Heart right ventricle (tissue), 16 donors: ENCODE measurements at places on chromosomes 7 and 10.

- no peak for DNase-seq
Observed at GRCh38 chr10:102090772-102091171, 25.6 kb downstream of the HPS6 start.

GRCh38 chr7:73726083-73726466, 6.6 kb upstream of the STX1A start:
- no peak for DNase-seq

DNA sequence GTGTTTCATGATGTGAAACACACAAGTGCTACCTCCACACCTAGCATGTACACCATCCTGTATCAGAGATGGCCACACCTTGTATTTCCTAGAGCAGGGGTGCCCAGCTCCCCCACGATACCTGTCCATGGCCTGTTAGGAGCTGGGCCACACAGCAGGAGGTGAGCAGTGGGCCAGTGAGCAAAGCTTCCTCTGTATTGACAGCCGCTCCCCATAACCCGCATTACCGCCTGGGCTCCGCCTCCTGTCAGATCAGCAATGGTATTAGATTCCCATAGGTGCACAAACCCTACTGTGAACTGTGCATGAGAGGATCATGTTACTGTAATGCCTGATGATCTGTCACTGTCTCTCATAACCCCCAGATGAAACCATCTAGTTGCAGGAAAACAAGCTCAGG, 145.6 kb upstream of the RNF32 start:
- DNase-seq, result no peak

DNA sequence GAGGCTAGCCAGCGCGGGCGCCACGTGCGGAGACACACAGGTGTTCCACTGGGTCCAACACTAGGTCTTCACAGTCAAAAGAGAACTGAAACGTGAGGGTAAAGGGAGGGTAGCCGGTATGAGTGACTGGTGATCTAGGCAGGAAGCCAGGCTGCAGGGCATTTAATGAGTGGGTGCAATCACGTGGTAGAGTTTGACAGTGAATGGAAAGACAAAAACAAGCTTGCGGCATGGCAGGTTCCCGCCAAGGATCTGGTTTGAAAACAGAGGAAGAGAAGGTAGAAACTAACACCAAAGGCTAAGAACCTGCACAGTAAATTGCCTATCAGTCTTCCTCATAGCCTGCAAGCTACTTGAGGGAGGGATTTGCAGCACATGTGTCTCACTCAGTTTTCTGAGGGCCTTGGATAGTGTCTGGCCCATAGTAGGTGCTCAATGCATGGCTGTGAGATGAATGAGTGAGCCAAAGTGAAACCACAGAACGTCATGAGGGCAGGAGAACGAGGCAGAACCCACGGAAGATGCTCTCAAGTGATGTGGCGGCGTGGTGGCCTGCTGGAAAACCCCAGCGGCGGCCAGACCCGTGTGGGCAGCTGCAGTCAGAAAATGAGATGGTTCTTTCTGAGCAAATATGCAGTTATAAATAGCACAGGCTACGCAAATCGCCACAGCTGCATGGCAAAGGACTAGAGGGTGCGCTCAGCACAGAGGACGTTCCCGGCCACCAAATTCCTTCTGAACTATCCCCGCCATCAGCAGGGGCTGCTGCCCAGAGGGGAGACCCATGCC, 183.6 kb upstream of the NFE2L3 start:
- no peak for DNase-seq
